ENCODE measurements at places on chromosomes 11 and 22.

GRCh38 chr22:44055805-44056204 lies 31.7 kb downstream of the PARVB start:
- DNase-seq: no peak

DNA sequence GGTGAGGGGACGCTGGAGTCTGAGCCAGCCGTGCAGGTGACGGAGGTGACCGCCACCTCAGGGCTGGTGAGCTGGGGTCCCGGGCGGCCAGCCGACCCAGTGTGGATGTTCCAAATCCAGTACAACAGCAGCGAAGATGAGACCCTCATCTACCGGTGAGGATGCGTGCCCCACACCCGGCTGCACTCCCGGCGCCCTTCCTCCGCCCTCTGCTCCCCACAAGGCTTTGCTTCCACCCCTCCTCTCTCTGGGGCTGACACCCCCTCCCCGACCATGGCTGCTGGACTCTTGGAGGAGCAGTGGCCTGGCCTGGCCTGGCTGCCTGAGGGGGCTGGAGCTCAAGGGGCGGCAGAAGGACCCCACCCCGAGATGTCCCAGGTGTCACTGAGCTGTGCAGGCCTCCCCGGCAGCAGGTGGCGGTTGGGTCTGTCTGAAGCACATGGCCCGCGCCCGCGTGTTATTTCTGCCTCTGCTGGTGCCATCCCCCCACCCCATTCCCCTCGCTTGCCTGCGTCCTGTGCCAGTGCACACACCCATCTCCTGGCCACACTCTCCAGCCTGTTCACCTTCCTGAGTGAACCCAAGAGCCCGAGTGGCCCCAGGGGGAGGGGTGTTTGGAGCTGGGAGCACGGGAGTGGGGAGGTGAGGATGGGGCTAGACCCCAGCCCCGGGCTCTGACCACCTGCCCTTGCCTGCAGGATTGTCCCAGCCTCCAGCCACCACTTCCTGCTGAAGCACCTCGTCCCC lies 2.2 kb downstream of the LRFN4 start:
- no peak for DNase-seq

GRCh38 chr11:44944853-44945235 lies 5.8 kb downstream of the TP53I11 start:
- no peak for DNase-seq

GRCh38 chr22:39303358-39303757 lies 16.1 kb downstream of the RPL3 start:
- DNase-seq: no peak

GRCh38 chr11:2699185-2699530 lies 636 bp downstream of the KCNQ1OT1 start:
- DNase-seq: no peak

- peak; percentile 70 for DNase-seq
Observed at GRCh38 chr11:128294001-128294670, 293.2 kb downstream of the ETS1 start.

DNA sequence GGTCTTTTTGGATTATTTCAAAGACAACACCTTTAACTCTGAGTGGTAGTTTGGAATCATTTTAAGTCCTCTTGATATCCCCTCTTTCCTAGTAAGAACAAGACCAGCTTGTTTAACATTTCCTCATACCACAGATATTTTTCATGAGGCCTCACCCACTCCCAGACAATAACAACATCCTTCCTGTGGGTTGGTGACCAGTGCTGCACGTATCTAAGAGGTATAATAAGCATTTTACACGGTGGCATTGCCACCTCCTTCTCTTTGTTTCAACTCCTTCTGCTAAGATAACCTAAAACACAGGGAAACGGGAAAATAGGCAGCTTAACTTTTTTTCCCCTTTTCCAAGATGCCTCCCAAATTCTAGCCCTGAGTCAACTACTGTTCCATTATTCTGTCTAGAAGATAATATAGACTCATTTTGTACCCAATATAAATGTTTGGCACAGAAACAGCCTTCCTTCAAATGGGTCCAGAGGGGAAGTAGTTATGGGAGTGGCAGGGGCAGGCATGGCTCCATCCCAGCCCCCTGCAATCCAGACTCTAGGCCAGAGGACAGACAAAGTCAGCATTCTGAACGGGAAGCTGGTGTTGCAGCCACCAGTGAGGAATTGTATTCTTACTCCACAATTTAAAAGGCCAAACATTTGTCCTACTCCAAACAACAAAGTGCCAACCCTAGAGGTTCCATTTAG lies 28.5 kb downstream of the MAML2 start:
- no peak for DNase-seq

DNA sequence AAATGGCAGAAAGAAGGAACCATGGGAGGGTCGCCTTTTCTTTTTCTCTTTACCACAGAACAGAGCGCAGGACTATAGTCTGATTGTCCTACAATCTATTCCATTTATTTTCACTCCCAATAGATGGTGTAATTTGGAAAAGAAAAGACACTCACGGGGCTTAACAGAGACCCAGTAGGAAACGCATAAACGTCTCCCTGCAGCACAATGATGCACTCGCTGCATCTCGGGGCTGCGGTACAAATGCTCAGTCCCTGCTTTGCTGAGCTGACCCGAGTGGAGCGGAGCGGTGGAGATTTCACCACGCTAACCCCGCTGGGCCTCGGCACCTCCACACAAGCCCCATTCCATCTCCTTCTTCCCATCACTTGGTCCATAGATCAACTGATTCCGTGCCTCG lies 1.5 kb downstream of the FEZ1 start:
- DNase-seq: peak; percentile 55

DNA sequence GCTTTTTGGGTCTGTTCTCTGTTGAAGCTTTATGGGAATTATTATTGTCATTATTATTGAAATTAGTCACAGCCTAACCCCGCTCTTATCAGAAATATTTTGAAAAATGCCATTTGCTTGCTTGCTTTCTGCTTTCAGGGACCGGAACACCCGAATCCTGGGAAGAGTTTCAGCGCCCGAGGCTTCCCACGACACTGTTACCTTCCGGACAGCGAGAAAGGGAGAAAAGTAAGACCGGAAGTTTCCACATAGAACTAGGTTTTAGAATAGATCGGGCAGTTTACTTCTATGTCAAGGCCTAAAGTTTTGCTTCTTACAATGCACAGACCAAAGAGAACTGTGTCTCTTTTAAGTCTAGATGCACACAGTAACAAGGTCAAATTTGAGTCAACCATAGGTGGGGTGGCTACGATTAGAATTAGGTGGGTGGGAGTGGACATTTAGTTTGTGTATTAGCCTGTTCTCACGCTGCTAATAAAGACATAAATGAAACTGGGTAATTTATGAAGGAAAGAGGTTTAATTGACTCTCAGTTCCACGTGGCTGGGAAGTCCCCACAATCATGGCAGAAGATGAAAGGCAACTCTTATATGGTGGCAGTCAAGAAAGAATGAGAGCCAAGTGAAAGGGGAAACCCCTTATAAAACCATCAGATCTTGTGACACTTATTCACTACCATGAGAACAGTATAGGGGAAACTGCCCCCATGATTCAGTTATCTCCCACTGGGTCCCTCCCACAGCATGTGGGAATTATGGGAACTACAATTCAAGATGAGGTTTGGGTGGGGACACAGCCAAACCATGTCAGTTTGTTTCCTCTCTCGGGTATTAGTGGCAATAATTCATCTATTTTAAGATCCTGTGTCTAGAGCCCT lies 12.9 kb downstream of the MPEG1 start:
- DNase-seq: no peak

DNA sequence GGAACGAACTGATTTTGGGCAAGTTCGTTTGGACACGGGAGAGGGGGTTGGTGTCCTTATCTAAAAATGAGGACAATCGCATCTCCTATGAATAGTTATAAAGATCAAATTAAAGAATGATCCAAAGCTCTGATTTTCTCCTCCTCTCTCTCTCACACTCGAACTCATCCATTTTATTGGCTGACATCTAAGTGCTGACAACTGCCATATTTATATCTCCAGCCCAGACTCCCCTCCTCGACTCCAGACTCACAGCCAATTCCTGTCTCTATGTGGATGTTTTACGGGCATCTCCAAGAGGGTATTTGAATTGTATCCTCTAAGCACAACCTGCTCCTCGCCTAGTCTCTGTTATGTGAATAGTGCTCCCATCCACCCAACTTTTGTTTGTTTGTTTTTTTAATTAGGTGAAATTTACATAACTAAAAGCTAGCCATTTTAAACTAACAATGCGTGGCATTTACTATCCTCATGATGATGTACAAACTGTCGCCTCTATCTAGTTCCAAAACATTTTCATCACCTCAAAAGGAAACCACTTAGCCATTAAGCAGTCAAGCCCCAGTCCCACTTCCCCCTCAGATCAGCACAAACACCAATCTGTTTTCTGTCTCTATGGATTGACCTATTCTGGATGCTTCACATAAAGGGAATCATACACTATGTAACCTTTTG lies 4.0 kb downstream of the SYN3 start:
- no peak for DNase-seq

GRCh38 chr11:74255741-74256375 lies 55.6 kb downstream of the P4HA3 start:
- DNase-seq: peak; percentile 64

GRCh38 chr11:67056267-67057204 lies at the start of gene RHOD:
TSS of gene RHOD (plus strand) at chr11:67056847. CDS start at chr11:67056903, 56 bp downstream.
- no peak for DNase-seq

- no peak for DNase-seq
Observed at GRCh38 chr11:78050964-78051831, 12.5 kb upstream of the THRSP start.

DNA sequence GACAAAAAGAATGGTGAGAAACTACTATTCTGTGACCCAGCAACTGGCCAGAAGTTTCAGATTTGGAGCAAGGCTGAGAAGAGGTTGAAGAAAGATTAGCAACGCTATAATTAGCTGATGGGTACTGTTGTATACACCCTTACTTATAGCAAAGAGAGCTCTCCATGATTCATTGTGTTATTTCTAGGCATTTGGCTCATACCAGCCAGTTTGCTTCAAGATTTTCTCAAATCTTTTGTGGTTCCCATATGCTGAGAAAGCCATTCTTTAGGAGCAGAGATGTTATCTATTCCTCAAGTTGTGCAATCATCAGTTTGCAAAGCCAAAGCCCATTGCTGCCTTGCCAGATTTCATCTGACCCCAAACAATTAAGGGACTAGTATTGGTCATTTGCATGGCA lies 179.4 kb downstream of the ETS1 start:
- DNase-seq: no peak

DNA sequence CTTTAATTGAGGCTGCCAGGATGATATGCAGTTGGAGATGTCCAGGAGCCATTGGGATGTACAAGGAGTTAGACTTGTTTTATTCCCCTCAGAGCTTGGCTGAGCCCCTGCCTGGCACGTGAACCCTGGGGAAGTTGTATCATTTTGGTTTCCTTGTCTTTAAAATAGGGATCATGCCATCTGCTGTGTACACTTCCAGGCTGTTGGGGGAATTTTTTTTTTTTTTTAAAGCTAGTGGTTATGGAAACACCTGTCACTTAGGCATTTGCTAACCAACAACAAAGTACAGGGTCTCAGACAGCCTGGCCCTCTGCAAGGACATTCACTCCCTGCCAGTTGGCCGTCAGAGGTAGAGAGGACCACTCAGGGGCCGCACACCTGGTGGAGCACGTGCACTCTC lies 8.5 kb upstream of the RAB1B start:
- DNase-seq: no peak

DNA sequence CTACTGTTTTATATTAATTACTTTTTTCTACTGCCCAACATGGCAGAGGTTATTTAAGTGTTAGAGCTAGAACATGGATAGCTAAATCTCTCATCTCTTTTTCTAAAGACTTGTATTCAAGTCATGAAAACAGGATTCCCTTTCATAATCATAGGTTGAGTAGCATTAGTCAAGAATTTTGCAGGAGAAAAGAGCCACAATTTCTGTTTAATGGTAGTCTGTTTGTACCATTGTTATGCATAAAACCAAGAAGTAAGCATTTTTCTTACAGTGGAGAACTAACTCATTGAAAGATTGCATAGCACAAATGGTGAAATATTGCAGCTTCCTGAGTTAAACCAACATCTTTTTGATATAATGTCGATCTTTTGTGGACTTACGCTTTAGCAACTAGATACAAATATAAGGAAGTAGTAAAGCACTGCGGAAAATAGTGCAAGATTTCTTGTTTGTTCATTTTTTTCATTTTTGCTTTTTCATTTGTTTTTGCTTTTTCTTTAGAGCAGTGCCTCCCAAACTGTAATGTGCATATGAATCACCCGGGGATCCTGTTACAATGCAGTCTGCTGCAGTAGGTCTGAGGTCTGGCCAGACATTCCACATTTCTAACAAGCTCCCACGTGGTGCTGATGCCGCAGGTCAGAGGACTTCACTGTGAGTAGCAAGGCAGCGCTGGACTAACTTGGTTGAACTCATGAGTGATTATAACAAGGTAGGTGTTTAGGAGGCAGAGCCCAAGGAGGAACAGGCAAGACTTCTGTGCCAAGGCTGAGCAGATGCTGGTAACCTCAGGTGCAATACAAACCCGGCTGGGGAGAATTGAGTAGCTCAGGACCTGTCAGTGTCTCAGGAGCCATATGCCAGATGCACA lies 4.6 kb downstream of the ETS1 start:
- no peak for DNase-seq

- DNase-seq: no peak
Observed at GRCh38 chr22:40703174-40703573, 23.9 kb downstream of the MCHR1 start.

- DNase-seq: no peak
Observed at GRCh38 chr22:31616315-31616980, 45.6 kb downstream of the PISD start.

DNA sequence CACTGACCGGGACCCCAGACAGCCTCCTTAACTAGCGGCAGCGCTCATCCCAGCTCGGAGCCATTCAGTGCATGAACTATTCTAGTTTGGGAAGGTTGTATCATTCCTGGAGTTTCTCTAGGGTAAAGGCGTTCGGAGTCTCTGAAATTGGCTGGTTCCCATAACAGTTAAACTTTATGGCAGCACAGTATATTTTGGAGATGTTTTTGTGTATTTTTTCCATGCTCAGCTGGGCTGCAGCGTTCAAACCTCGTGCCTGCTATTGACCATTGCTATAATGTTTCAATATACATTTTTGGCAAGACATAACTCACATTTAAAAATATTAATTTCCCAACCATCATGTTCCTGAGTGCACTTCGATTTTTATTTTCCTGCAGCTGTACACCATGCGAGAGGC lies 169.7 kb downstream of the ST3GAL4 start:
- DNase-seq: no peak

GRCh38 chr11:21653951-21654421 lies 538.9 kb upstream of the ANO5 start:
- DNase-seq: no peak

DNA sequence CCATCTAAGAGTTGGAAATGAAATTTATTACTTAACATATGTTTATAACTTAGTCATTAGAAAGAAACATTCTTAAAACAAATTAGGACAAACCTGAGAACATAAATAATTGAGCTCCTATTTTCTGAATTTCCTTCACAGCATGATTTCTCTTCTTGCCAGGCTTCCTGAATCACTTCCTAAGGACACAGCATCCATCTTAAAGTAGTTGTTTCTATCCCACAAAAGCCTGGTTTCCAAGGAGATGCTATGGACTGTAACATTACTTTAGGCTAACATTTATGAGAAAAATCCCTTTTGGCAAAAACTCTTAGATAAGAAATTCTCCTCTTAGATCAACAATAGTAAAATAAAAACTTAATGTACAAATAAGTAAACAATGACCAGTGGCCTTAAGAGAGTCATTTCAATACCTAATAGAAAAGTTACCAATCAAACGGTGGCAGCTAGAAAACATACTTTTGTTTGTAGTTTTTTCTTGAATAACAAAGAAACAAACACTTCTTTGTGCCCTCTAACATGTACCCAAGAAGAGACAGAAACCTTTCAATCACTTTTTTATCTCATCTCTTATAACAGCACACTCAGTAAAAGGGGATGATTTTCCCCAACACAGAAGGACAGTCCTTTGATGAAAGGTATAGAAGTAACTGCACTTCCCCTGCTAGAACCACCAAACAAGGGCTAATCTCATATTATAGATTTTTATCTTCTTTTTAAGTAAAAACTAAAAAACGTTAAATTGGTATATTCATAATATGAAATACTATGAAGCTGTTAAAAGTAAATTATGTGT lies 74.5 kb downstream of the TTC28 start:
- no peak for DNase-seq
